ENCODE measurements at places on chromosomes 5 and 9.

- no peak for DNase-seq
These were observed 110.6 kb upstream of the FER start for GRCh38 chr5:108637134-108637533.

- DNase-seq: no peak
These were observed 27.0 kb downstream of the OLFML2A start for GRCh38 chr9:124803911-124804310.

- DNase-seq: no peak
These were observed 78.5 kb upstream of the TBC1D2 start for GRCh38 chr9:98333703-98334582.

GRCh38 chr5:145957388-145957787, 21.0 kb downstream of the SH3RF2 start:
- no peak for DNase-seq

DNA sequence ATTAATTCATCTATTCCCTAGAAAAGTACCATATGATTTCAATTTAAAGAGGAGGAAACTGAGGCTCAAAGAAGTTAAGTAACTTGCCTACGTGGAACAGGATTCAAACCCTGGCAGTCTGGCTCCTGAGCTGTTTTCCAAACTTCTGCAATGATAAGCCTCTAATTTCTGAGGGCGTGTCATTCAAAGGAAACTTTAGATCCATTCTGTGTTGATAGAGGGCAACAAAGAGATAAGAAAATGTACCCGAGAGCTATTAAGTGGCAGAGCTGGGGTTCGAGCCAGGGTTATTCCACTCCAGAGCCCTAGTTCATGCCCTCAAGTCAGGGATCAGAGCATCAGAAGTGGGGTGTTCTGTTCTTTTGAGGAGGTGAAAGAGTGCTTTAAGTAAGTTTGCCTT, 131.4 kb downstream of the ARL15 start:
- DNase-seq: no peak

- no peak for DNase-seq
These were observed 53.3 kb downstream of the MEGF10 start for GRCh38 chr5:127343866-127344265.

DNA sequence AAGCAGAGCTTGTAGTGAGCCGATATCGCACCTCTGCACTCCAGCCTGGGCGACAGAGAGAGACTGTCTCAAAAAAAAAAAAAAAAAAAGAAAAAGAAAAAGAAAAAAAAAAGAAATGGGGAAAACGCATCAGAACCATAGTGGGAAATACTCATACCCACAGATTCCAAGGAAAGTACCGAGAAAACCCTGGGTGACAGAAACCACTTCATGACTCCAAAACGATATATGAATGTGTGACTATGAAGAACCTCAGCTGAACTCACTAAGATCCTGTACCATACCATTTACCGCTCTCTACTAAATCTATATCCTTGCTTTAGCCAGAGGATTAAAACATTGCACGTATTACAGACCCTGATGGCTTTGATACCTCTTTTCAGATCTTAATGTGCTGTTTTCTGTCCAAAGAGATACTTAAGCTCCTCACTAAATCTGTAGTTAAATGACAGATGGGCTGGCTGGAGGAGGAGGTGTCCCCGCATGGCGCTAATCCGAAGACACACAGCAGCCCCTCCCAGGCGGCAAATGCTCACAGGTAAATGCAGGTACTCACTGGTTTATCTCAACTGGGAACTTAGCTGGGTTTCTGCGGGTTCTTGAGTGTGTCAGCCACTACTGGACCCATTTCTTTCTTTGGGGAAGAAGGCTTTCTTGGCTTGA, 2.8 kb downstream of the LPCAT1 start:
- DNase-seq: no peak

DNA sequence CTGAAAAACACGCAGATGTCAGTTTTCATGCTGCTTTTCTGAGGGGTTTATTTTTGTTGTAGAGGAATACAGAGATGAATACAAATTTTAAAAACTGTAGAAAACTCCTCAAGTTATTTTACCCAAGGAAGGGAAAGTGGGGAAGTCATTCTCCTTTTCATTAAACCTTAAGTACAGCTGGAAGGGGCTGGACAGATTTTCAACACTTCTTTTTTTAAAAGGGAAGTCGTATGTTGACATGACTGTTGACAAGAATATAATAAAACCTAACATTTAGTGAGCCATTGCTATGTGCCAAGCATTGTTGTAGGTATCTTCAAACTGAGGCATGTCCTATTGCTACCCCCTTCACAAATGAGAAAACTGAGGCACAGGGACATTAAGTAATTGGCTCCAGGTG, 235.7 kb upstream of the ELL2 start:
- no peak for DNase-seq

GRCh38 chr5:142839711-142840346, 69.7 kb downstream of the ARHGAP26 start:
- DNase-seq: no peak

- DNase-seq: no peak
These were observed 13.2 kb downstream of the DIPK1B start for GRCh38 chr9:136725612-136726011.

- no peak for DNase-seq
These were observed 7.6 kb downstream of the IL9 start for GRCh38 chr5:135887881-135888614.

DNA sequence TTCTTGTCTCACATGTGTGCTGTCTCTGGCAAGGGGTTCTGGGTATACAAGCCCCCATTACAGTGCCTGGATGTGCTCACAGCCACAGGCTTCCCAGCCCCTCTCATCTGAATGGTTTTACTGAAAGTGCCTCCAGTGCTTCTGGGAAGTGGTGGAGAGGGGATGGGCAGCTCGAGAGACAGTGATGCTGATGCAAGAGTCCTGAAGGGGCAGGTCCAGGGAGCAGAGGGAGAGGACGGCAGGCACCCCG, 93.5 kb downstream of the PHF2 start:
- DNase-seq: no peak

DNA sequence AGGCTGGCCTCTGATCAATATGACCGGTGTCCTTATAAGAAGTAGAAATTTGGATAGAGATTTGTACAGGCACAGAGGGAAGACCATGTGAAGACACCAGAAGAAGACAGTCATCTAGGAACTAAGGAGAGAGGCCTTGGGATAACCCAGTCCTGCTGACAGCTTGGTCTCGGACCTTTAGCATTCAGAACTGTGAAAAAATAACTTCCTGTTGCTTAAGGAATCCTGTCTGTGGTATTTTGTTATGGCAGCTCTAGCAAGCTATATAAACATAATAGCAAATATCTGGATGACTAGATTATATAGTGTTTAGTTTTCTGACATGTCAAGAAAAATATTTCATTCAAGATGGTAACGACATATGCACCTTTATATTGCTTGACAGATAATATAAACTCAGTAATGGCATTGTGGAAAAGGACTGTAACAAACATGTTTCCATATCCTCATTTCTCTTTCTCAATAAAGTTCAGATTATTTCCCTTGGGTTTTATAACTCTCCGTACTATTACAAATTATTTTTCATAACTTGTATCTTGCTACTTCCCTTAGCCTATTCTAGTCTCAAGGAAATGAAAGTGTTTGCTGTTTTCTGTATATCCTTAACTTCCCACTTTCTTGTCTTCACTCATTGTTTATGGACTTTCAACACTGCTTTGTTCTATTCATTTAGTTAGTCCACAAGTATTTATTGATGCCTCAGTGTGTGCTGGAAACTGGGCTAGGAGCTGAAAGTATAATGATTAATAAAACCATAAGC, 62.4 kb downstream of the KIAA1958 start:
- no peak for DNase-seq

DNA sequence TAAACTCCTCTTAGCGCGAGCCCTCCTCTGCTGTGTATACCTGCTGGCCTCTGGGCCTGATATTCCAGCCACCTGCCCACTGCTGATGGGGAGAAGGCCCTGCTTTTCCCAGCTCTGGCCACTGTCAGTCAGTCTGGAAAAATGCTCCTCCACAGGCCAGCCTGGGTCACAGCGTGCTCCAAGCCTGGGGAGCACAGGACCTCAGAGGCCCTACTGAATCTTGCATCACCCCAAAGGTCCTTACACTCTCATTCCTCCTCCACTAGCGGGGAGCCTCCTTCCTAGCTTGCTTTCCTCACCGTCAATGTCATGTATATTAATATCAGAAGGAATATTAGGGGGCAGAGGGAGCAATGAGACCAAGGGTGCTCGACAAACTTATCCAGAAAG, 73.7 kb downstream of the SHB start:
- no peak for DNase-seq

GRCh38 chr5:117690612-117691011, 1116.0 kb upstream of the SEMA6A start:
- DNase-seq: no peak

GRCh38 chr5:169549453-169550100, 34.0 kb upstream of the SPDL1 start:
- DNase-seq: no peak

- DNase-seq: no peak
These were observed 376.8 kb upstream of the RFX3 start for GRCh38 chr9:3902631-3903030.

DNA sequence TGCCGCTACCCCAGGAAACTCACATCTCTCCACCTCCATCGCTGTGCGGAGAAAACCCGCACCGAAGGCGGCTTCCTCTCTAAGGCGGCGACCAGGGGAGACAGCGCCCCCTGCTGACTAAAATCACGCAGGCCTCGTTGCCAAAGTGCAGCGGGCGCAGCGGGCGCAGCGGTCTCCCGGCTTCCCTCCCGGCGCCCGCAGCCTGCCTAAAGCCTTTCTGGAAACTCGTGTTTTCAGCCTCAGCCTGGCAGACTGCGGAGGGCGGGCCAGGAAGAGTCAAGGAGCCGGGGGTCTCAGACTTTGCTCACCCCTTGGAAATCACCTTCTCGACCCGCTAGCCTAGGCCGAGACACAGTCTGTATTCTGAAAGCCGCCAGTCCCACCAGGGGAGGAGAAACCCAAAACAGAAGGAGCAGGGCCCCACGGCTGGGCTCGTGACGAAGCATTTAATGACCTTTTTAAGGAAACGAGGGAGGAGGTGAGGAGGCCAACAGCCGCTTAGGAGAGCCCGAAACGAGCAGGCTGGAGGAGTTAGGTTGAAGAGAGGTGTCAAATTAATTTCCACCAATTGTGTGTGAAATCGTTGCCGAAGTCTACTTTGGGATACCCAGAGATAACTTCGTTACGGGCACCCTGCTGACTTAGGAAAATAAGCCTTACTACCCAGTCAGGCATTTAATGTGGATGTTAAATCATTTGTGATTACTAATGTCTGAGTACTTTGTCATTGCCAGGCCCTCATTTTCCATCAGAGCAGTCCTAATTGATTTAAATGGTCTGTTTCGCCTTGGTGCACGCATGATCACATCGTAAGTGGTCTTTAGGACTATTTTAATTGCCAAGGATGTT, 7.3 kb upstream of the FOXB2 start:
- peak; percentile 40 for DNase-seq

DNA sequence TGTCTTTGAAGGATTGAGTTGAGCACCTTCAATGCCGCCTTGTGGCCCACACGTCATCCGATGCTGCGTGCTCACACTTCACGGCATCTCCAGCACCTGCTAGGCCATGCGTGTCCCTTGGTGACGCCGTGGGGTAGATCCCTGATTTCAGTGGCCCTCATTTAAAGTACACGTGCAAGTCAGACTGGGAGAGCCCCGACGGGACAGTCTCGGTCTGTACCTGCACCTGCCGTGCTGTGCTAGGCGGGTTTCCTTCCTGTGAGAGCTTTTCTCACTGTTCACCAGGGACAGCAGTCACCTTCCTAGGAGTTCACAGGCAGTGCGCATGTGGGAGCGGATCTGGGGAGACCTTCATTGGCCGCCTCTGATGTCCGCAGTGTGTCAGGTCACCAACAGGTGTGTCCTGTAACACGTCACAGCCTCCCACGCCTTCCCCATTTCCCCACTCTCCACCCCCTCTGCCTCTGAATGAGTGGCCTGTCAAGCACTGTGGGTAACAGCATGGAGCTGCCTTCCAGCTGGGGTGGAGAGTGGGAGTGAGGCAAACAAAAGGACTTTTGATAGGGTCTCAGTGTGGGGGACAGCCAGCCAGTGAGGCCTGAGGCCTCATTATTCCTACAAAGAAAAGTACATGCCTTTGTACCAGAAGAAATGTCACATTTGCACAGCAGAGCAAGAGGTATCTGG, 236.4 kb downstream of the FANCC start:
- DNase-seq: no peak

DNA sequence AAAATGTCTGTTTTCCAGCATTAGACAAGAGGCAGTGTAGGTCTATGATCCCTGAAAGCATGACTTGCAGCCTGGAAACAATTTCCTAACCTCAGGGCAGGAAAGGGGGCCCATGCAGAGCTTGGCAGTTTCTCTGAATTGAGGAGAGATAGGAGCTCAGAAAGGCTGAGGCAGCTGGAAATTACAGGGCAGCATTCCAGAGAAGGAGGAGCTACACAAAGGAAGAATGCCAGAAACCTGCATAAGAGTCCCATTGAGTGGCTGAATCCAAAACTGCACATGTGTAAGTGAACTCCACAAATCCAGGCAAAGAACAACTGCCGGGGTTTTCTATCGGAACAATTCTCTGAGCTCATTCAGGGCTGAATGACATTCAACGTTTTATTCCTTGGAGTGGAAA, 346.8 kb downstream of the PIK3R1 start:
- DNase-seq: no peak

DNA sequence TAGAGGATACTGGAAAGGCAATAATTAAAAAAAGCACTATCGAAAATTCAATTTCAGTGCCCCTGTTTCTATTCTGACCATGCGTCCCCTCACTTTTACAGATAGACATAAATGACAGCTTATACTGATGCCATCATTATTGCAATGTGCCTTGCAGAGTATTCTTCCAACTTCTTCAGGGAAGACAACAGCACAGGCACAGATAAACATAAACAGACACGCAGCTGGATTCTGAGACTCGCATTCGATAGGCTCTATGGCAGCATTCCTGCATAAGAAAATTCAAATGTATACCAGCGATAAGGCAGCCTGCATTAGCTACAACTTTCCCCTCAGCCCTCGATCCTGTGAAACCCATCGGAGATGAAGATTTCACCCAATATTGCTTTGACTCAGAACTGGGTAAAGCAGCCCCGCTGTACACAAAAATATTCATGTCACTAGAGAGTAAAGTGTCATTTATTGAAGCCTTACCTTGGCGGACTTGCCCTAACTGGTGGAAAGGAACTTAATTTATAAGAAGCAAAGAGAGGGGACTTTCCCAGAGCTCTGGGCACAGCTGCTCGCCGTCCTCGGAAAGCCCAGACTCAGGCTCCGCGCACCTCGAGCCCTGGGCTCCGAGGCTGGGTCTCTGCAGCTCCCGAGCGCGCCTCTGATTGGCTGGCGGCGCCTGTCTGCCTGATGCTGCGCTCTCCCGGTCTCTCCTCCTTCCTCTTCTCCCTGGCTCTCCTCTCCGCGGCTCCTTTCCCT, at the start of gene CDH18:
TSS of gene CDH18 (minus strand) at position 589 of the 750 bp plus-strand sequence. CDS start 149,214 bp downstream, outside the sequence.
- DNase-seq: peak; percentile 93

- no peak for DNase-seq
These were observed 10.1 kb downstream of the EEIG1 start for GRCh38 chr9:127970401-127971313.

- DNase-seq: no peak
These were observed 19.1 kb downstream of the NDST1 start for GRCh38 chr5:150527038-150527437.

All from cerebellum (tissue), 4 donors.